ENCODE measurements at places on chromosomes 7 and 10. TPM values are rescaled to one million over a fixed set of nuclear protein-coding genes. Genes with fewer than 3 reads are reported as not detected.

GRCh38 chr10:49106451-49106850, 8.9 kb downstream of the VSTM4 start:
- no peak overlapping the region for H3K4me3 ChIP-seq
- no peaks in the 10 kb centered on the region for H3K36me3 ChIP-seq
- no peak overlapping the region for H3K27ac ChIP-seq
- DNase-seq, result no peak

The ZNF727 gene
- total RNA-seq, result 0.85 TPM

The PNLIPRP1 gene
- total RNA-seq, result not detected

DNA sequence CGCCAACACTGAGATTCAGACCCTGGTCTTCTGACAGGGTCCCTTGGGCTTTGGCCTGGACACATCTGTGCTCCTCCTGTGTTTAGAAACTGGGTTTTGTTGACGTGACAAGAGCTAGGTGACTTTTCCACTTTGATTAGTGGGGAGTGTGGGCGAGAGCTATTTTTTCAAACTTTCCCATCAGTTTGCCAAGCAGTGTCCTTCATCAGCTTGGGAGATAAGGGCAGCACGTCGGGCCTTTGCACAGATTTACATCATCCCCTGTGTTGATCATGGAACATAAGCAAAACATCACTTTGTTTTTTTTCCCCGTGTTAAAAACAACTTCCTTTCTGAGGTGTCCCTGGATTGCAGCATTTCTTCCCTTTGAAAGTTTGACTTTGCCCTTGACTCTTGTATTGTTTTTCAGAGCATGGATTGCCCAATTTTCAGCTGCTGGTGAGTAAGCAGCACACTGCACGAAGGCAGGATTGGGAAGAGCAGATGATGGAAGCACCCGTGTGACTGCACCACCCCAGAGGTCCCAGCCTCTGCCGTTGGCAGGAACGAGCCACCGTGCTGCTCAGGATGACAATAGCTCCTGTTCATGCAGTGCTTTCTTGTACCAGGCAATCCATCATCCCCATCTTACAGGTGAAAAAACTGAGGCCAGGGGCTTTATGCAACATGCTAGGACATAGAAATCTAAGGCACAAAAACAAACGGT, 6.4 kb upstream of the IGFBP1 start:
- H3K27ac ChIP-seq, result no peak overlapping the region
- H3K27me3 ChIP-seq, result peaks cover 14% of the 10 kb centered on the region
- no peaks in the 10 kb centered on the region for H3K36me3 ChIP-seq
- no peak overlapping the region for H3K4me3 ChIP-seq
- no peak for DNase-seq

DNA sequence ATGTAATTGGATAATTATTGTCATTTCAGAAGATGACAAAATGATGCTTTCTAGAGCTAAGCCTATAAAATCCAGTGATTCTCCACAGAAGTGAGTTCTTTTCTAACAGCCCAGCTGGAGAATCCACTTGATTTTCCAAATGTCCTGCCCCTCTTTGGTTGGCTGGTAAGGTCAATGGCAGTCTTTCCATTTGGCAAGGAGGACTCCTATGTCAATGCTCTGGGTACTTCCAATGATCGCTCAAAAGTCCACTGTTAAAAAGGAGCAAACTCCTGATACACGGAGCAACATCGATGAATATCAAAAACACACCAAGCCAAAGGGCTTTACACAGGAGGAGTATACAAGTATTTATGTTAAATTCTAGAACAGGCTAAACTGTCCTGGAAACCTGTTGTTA, 57.8 kb downstream of the STK17A start:
- peaks cover 82% of the 10 kb centered on the region for H3K4me1 ChIP-seq
- H3K4me3 ChIP-seq, result no peak overlapping the region
- H3K36me3 ChIP-seq, result peaks cover 63% of the 10 kb centered on the region
- DNase-seq, result no peak

DNA sequence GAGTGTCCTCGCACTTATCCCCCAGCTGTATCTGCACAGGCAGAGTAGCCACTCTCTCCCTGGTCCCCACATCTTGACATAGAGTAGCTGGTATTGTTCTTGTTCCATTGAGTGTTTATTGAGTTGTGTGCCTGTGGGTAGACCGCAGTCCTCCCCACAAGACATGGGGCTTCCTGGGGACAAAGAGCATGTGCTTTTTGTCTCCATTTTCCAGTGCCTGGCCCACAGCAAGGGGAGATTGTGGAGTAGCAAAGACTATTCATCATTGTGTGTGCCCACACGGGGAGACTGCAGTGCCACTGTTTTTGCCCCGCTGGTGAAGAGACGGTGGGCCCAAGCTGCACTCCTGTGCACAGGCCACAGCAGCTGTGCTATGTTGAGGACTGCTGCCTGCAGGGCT, 63.5 kb downstream of the FRMPD2 start:
- no peak for DNase-seq
- H3K36me3 ChIP-seq, result no peaks in the 10 kb centered on the region
- no peaks in the 10 kb centered on the region for H3K4me1 ChIP-seq
- H3K27ac ChIP-seq, result no peak overlapping the region
- no peaks in the 10 kb centered on the region for H3K27me3 ChIP-seq

DNA sequence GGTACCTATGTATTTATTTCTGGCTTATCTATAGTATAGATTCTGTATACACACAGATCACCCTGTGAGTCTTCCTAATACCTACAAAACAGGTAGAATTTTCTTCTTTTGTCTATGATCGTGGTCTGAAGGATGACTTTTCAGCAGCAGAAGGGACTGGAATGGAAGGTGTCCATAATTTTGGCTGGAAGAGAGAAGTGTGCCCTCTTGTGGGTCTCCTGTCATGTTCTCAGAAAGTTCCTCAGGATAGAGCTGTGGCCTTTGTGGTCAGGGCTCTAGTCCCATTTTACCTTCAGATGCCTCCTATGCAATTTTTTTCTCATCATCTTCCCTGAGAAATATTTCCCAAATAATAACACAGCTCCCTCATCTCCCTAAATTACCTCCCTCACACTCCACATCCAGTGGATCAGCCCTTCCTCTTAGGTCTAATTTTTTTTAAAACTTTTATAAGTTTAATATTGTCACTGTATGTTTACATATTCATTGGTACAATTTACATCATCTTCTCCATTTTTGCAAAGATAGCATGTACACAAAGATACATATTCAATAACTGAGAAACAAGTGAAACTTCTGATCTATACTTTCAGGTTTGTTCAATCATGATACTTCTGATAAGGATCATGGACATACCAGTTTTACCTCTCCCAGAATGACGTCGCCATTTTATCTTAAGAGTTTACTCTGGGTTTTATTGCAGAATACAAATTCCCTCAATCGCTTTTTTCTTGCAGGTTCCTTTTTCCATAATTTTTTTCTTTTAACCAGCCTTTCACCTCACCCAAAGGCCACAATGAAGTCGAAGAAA, 112.7 kb downstream of the REEP3 start:
- peaks cover 8% of the 10 kb centered on the region for H3K4me1 ChIP-seq
- no peak overlapping the region for H3K4me3 ChIP-seq
- H3K27ac ChIP-seq, result no peak overlapping the region
- no peaks in the 10 kb centered on the region for H3K27me3 ChIP-seq
- no peaks in the 10 kb centered on the region for H3K36me3 ChIP-seq
- no peak for DNase-seq

- no peak for DNase-seq
- H3K27me3 ChIP-seq, result no peaks in the 10 kb centered on the region
- no peaks in the 10 kb centered on the region for H3K4me1 ChIP-seq
- H3K4me3 ChIP-seq, result no peak overlapping the region
- peak overlapping the region; percentile 51 for H3K27ac ChIP-seq
- no peaks in the 10 kb centered on the region for H3K36me3 ChIP-seq
Measured at GRCh38 chr10:119120413-119120867, 16.5 kb downstream of the DENND10 start.

- H3K27ac ChIP-seq, result no peak overlapping the region
- no peaks in the 10 kb centered on the region for H3K36me3 ChIP-seq
- no peak overlapping the region for H3K4me3 ChIP-seq
- no peak for DNase-seq
Measured at GRCh38 chr10:45599646-45600045, 72.9 kb downstream of the ZFAND4 start.

The TWIST1 gene
- total RNA-seq, result 0.18 TPM

GRCh38 chr10:93245147-93245546, 171.5 kb downstream of the CYP26A1 start:
- H3K27me3 ChIP-seq, result peaks cover 3% of the 10 kb centered on the region
- no peaks in the 10 kb centered on the region for H3K36me3 ChIP-seq
- DNase-seq, result no peak
- H3K4me1 ChIP-seq, result no peaks in the 10 kb centered on the region
- no peak overlapping the region for H3K27ac ChIP-seq

DNA sequence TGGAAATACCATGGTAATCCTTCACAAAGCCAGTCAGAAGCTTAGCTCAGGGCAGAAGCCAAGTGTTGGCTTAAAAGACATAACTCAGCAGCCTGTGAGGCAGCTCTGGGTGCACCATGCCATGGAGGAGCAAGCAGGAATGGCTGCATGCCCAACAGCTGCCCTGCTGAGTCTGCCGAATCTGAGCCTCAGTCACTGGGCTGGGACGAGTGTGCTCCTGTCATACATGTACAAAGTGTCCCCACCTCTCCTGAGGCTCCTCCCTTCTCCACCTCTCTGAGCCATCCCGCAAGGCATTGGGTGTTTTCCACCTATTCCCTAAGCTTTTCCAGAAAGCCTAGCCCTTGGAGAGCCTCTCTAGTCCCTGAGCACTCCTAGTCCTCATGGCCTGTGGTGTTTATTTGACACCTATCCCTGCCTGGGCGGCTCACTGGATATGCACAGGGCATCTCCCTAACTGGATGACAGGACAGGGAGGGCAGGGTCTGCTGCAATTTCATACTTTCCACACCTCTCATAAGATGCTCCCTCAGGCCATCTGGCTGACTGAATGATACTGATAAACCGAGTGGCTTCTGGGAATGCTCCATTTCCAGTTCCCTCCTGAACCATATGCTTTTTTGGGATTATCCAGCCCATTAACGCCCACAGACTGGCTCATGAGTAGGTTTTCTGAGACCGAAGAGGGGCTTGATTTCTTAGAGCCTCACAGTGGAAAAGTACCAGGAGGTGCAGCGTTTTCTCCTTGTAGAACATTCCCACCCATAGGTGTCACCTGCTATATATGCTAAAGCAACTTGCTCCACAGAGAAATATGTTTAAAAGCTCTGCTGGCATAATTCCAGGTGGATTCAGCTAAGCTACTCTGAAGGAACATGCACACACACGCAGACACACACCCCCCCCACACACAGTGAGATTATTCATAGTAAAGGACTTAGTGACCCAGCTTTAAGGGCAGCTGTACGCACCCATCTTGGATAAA, 199.3 kb downstream of the SNX10 start:
- no peak for DNase-seq
- H3K27ac ChIP-seq, result no peak overlapping the region
- H3K4me1 ChIP-seq, result no peaks in the 10 kb centered on the region
- no peaks in the 10 kb centered on the region for H3K36me3 ChIP-seq

DNA sequence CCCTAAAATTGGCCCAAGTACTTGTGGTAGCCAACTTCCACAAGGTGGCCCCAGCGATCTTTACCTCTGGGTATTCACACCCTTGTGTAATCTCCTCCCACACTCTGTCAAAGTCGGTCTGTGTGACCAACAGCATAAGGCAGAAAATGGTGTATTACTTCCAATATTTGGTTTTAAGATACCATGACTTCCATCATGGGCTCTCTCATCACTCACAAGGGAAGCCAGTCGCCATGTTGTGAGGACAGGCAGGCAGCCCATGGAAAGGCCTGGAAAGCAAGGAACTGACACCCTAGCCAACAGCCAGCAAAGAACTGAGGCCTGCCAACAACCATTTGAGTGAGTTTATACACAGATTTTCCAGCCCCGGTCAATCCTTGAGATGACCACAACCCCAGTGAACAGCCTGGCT, 91.0 kb upstream of the KMT2E start:
- H3K27me3 ChIP-seq, result no peaks in the 10 kb centered on the region
- no peak overlapping the region for H3K27ac ChIP-seq
- DNase-seq, result peak; percentile 25
- no peak overlapping the region for H3K4me3 ChIP-seq
- peaks cover 4% of the 10 kb centered on the region for H3K4me1 ChIP-seq

The ACSM6 gene
- total RNA-seq, result not detected

GRCh38 chr10:80664071-80664680, 126.5 kb downstream of the SH2D4B start:
- H3K36me3 ChIP-seq, result no peaks in the 10 kb centered on the region
- no peaks in the 10 kb centered on the region for H3K4me1 ChIP-seq
- DNase-seq, result peak; percentile 19

GRCh38 chr10:24177636-24178035, 31.3 kb upstream of the KIAA1217 start:
- DNase-seq, result no peak
- H3K4me3 ChIP-seq, result no peak overlapping the region
- no peak overlapping the region for H3K27ac ChIP-seq

The DDC gene
- not detected for total RNA-seq

The POLR2J2 gene
- total RNA-seq, result 23.8 TPM

The RBM17 gene
- total RNA-seq, result 148 TPM

- H3K36me3 ChIP-seq, result no peaks in the 10 kb centered on the region
- H3K4me1 ChIP-seq, result no peaks in the 10 kb centered on the region
- no peak overlapping the region for H3K27ac ChIP-seq
- H3K27me3 ChIP-seq, result peaks cover 32% of the 10 kb centered on the region
Measured at GRCh38 chr7:131627735-131628190, 71.3 kb upstream of the PODXL start.
